Activated naive CD4-positive, alpha-beta T cell treated with anti-CD3 and anti-CD28 coated beads, Interleukin-2, amount 10 ng/mL, durations not matched to agents 7 days and 5 days (primary cell): ENCODE measurements at places on chromosomes 3 and 15.

- peaks cover 25% of the 10 kb centered on the region for H3K27me3 ChIP-seq
- H3K36me3 ChIP-seq: no peaks in the 10 kb centered on the region
- H3K27ac ChIP-seq: no peak overlapping the region
- no peaks in the 10 kb centered on the region for H3K4me1 ChIP-seq
- no peak overlapping the region for H3K4me3 ChIP-seq
Measured at GRCh38 chr15:44034933-44035624, 160.0 kb downstream of the FRMD5 start.

- no peak overlapping the region for H3K27ac ChIP-seq
- DNase-seq: peak; percentile 74
- no peaks in the 10 kb centered on the region for H3K4me1 ChIP-seq
- peaks cover 28% of the 10 kb centered on the region for H3K27me3 ChIP-seq
Measured at GRCh38 chr15:72312605-72313447, 7.1 kb downstream of the CELF6 start.

- H3K27me3 ChIP-seq: no peaks in the 10 kb centered on the region
- H3K36me3 ChIP-seq: peaks cover 18% of the 10 kb centered on the region
- no peak for DNase-seq
- peak overlapping the region; percentile 80 for H3K4me3 ChIP-seq
Measured at GRCh38 chr15:67543348-67543718, 830 bp downstream of the MAP2K5 start.

- peaks cover 1% of the 10 kb centered on the region for H3K36me3 ChIP-seq
- peak overlapping the region; percentile 94 for H3K27ac ChIP-seq
- H3K4me3 ChIP-seq: peak overlapping the region; percentile 64
- peak; percentile 86 for DNase-seq
Measured at GRCh38 chr15:84734794-84735479, 13.5 kb upstream of the ZNF592 start.

DNA sequence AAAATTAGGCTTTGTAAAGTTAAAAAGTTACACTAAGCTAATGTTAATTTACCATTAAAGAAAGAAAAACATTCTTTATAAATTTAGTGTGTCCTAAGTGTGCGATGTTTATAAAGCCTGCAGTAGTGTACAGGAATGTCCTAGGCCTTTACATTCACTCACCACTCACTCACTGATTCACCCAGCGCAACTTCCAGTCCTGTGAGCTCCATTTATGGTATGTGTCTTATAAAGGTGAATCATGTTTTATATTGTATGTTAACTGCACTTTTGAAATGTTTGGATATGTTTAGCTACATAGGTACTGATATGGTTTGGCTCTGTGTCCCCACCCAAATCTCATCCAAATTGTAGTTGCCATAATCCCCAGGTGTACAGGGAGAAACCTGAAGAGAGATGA is 549.7 kb upstream of the EPHA6 start:
- H3K4me1 ChIP-seq: no peaks in the 10 kb centered on the region
- no peaks in the 10 kb centered on the region for H3K36me3 ChIP-seq
- no peak for DNase-seq
- H3K27ac ChIP-seq: no peak overlapping the region
- H3K4me3 ChIP-seq: no peak overlapping the region

GRCh38 chr15:29785136-29785535 is 37.1 kb downstream of the TJP1 start:
- H3K36me3 ChIP-seq: no peaks in the 10 kb centered on the region
- H3K4me3 ChIP-seq: no peak overlapping the region
- no peak overlapping the region for H3K27ac ChIP-seq
- H3K4me1 ChIP-seq: no peaks in the 10 kb centered on the region

DNA sequence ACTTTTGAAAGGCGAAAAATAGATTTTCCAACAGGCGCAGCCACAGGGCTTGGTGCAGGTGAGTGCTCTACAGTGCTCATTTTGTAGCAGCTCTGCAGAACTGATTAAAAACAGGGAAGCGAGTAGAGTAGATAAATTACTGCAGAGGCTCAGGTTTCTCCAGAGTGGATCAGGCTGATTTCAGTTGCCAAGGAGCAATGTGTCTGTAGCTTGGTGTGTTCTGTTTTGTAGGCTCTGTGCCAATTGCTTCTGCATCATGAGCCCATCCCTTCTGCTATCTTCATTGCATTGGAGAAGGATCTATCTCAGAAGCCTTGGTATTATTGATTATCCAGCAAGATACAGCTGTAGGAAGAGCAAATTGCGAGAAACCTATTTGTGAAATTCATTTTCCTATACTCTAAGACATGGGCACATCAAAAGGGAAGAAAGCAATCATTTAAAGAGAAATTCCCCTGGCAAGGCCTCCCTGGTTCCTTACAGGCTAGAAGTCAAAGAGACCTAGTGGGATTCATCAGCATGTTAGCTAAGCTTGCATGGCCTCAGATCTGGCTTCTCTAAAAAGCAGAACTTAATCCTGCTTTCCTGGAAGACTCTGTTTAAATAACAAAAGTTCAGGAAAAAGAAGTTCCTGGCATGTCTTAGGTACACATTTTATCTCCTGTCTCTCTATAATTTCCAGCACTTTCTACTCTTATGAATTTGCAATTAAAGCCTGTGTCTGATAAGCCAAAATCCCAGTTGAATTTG is 432.4 kb upstream of the ATP10A start:
- no peak for DNase-seq
- no peaks in the 10 kb centered on the region for H3K36me3 ChIP-seq
- H3K4me3 ChIP-seq: no peak overlapping the region

DNA sequence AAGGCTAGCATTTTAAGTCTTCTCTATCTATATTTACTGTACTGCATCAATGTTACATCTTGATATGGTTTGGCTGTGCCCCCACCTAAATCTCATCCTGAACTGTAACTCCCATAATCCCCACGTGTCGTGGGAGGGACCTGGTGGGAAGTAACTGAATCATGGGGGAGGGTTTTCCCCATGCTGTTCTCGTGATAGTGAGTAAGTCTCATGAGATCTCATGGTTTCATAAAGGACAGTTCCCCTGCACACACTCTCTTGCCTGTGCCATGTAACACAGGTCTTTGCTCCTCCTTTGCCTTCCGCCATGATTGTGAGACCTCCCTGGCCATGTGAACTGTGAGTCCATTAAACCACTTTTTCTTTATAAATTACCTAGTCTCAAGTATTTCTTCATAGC is 161.5 kb downstream of the TBC1D5 start:
- H3K4me3 ChIP-seq: no peak overlapping the region
- peaks cover 3% of the 10 kb centered on the region for H3K4me1 ChIP-seq
- no peaks in the 10 kb centered on the region for H3K27me3 ChIP-seq
- no peak overlapping the region for H3K27ac ChIP-seq

- H3K27ac ChIP-seq: no peak overlapping the region
- H3K27me3 ChIP-seq: no peaks in the 10 kb centered on the region
- no peak overlapping the region for H3K4me3 ChIP-seq
- H3K36me3 ChIP-seq: no peaks in the 10 kb centered on the region
- no peak for DNase-seq
- no peaks in the 10 kb centered on the region for H3K4me1 ChIP-seq
Measured at GRCh38 chr3:129371041-129371826, 57.2 kb downstream of the EFCAB12 start.

- no peak for DNase-seq
- no peak overlapping the region for H3K4me3 ChIP-seq
- H3K27me3 ChIP-seq: no peaks in the 10 kb centered on the region
Measured at GRCh38 chr15:63560741-63561448, 36.3 kb upstream of the FBXL22 start.

GRCh38 chr15:92523176-92523575 is 129.5 kb downstream of the ST8SIA2 start:
- peaks cover 23% of the 10 kb centered on the region for H3K27me3 ChIP-seq
- H3K36me3 ChIP-seq: no peaks in the 10 kb centered on the region
- no peak overlapping the region for H3K27ac ChIP-seq
- no peaks in the 10 kb centered on the region for H3K4me1 ChIP-seq
- H3K4me3 ChIP-seq: no peak overlapping the region

GRCh38 chr3:63467392-63467791 is 185.1 kb upstream of the SNTN start:
- no peak overlapping the region for H3K27ac ChIP-seq
- no peaks in the 10 kb centered on the region for H3K4me1 ChIP-seq
- no peaks in the 10 kb centered on the region for H3K27me3 ChIP-seq
- H3K36me3 ChIP-seq: no peaks in the 10 kb centered on the region

DNA sequence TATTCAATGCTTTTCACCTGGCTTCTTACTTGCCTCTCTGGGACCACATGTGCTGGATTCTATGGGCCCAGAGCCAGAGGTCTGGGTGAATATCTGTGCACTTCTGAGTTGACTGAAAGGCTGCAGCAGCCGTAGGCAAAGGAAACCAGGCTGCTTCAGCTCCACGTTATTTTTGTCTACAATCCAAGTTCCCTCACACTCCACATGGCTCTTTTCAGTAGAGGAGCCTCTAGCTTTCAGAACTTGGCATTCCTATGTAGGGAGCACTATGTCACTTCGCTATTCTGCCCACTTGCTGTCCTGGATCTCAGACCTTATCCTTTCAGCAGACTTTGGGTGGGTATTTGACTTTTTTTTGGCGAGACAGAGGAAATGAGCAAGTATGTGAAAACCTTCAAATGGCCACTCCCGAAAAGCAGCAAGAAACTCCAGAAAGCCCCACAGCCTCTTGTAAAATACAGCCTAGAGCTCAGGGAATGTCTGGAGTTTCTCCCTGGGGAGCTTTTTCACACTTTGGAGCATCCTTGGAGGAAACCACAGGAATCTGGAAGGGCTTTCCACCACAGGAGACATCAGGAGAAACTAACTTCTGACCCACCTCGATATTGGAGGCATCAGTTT is 80.9 kb downstream of the DUT start:
- no peak overlapping the region for H3K4me3 ChIP-seq
- no peaks in the 10 kb centered on the region for H3K4me1 ChIP-seq
- no peaks in the 10 kb centered on the region for H3K36me3 ChIP-seq
- H3K27me3 ChIP-seq: no peaks in the 10 kb centered on the region
- DNase-seq: no peak

DNA sequence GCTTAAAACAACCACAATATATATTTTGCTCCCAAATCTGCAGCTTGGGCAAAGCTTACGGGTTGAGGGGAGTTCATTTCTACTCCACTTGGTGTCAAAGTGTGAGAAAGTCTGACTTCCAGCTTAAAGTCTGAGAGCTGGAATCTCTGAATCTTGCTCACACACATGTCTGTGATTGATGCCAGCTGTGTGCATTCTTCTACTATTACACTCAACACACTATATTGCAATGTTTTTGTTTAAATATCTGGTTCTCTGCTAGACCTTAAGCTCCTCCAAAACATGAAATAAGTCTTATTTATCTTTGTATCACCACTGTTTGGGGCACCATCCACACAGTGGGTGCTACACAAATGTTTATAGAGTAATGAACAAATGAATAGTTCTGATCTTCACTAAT is 36.7 kb upstream of the SECISBP2L start:
- no peaks in the 10 kb centered on the region for H3K4me1 ChIP-seq
- no peak for DNase-seq
- H3K27ac ChIP-seq: no peak overlapping the region

DNA sequence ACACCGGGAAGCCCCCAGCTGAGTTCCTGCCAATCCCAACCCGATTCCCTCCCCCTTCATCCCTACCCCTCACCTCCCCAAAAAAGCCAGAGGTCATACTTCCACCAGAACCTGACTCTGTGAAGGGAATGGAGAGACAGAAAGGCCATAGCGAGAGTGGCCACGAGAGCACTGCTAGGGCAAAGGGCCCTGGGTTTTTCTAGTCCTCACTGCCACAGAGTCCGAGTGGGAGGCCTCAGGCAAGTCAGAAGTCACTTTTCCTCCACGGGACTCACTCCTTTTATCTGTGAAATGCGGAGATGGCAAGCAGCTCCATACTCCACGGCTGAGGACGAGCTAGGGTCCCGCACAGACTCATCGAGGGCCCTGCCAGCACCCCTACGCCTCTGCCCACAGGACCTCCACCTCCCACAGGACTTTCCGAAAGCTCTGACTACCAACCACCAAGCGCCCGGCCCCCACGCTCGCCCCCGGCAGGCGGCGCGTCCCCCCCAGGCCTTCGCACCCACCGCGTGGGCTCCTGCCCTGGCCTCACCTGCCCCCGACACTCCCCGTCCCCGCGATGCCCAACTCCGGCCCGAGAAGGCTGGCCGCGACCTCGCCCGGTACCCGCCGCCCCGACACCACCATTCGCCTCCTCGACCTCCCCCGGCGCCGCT is 792 bp downstream of the ATP13A3 start:
- peaks cover 60% of the 10 kb centered on the region for H3K4me1 ChIP-seq
- peaks cover 18% of the 10 kb centered on the region for H3K36me3 ChIP-seq
- peak overlapping the region; percentile 96 for H3K27ac ChIP-seq
- peak; percentile 67 for DNase-seq
- peaks cover 10% of the 10 kb centered on the region for H3K27me3 ChIP-seq

DNA sequence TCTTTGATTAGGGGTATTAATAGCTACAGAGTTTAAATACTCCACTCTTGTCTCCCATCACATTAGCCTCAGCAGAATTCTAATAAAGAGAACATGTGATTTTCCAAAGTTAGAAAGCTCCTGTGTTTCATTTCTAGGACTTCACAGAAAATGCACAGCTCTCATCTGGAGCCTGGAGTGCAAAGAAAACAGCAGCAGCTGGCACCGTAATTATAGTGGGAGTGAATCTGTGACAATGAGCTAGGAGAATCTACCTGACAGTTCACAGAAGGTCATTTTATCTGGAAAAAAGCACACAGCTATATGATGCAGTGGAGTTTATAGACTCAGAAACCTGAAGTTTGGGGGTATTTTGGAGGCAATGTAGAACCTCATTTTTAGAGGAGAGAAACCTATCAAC is 5.4 kb upstream of the TRIM59 start:
- no peak overlapping the region for H3K27ac ChIP-seq
- H3K4me3 ChIP-seq: no peak overlapping the region
- peaks cover 7% of the 10 kb centered on the region for H3K36me3 ChIP-seq
- no peak for DNase-seq

- H3K4me1 ChIP-seq: peaks cover 40% of the 10 kb centered on the region
- H3K4me3 ChIP-seq: peak overlapping the region; percentile 13
- peak; percentile 68 for DNase-seq
- peak overlapping the region; percentile 86 for H3K27ac ChIP-seq
- no peaks in the 10 kb centered on the region for H3K27me3 ChIP-seq
Measured at GRCh38 chr15:56042982-56043980, 49.9 kb upstream of the NEDD4 start.

GRCh38 chr3:167330993-167331785 is 48.9 kb downstream of the ZBBX start:
- H3K27ac ChIP-seq: no peak overlapping the region
- DNase-seq: no peak
- no peaks in the 10 kb centered on the region for H3K4me1 ChIP-seq

- H3K4me3 ChIP-seq: no peak overlapping the region
- H3K27me3 ChIP-seq: no peaks in the 10 kb centered on the region
- no peaks in the 10 kb centered on the region for H3K36me3 ChIP-seq
- no peak for DNase-seq
- H3K27ac ChIP-seq: no peak overlapping the region
Measured at GRCh38 chr3:67245545-67245944, 247.4 kb downstream of the KBTBD8 start.

GRCh38 chr3:171874251-171874681 is 31.1 kb downstream of the TMEM212 start:
- no peak overlapping the region for H3K27ac ChIP-seq
- DNase-seq: no peak
- H3K27me3 ChIP-seq: peaks cover 10% of the 10 kb centered on the region
- H3K4me3 ChIP-seq: no peak overlapping the region
- H3K4me1 ChIP-seq: no peaks in the 10 kb centered on the region

GRCh38 chr3:189944285-189945145 is 176.2 kb downstream of the P3H2 start:
- no peaks in the 10 kb centered on the region for H3K36me3 ChIP-seq
- DNase-seq: no peak
- no peak overlapping the region for H3K27ac ChIP-seq
- no peaks in the 10 kb centered on the region for H3K27me3 ChIP-seq
